Activated T-helper 1 cell treated with Interleukin-2 at 50 U/mL for 16 hours (primary cell): ENCODE measurements at places on chromosomes 5 and 9.

GRCh38 chr5:98259595-98259994 lies 513.9 kb upstream of the RGMB start:
- DNase-seq: no peak

- no peak for DNase-seq
These were observed at the start of gene PCDHGA12 for GRCh38 chr5:141430332-141431113. PCDHGA12 (plus strand) TSS chr5:141430507; CDS start chr5:141430760, 253 bp downstream.

DNA sequence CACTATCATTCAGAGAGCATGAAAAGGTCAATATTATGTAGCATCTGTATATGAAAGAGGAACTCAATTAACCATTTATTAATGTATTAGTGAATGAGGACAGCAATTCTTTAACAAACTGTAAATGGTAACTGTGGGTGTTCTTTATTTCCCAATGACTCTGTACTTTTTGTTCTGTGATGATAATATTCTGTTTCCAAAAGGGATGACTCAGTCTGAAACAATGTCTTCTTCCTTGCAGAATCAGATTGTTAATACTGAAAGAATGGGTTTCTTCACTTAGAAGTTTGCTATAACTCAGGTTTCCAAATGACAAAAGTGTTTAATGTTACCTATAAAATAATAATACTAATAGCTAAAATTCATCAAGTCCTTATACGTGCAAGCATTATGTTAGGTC lies 1518.7 kb upstream of the WWC1 start:
- no peak for DNase-seq

GRCh38 chr5:65418661-65419060 lies 63.1 kb downstream of the ADAMTS6 start:
- no peak for DNase-seq

GRCh38 chr5:69531406-69531801 lies 28.6 kb upstream of the GTF2H2C start:
- no peak for DNase-seq

- DNase-seq: no peak
These were observed 181.0 kb upstream of the NFIL3 start for GRCh38 chr9:91604451-91605179.

DNA sequence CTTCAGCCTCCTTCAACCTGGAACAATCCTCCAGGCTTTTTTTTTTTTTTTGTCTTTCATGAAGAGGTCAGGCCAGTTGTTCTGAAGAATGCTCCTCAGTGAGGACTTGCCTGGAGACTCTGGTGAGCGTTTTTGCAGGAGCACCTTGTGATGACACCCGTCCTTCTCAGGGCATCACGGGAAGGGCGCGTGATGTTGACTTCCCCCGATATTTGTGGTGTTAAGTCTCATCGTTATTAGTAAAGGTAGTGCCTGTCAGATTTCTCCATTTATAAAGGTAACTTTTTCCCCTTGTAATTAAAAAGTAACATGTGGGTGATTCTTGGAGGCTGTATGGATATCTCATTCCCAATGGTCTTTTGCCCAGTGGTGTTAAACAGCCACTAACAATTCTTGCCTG lies 11.1 kb upstream of the PSMB7 start:
- DNase-seq: no peak

GRCh38 chr9:88945636-88946333 lies 45.5 kb upstream of the S1PR3 start:
- DNase-seq: no peak

DNA sequence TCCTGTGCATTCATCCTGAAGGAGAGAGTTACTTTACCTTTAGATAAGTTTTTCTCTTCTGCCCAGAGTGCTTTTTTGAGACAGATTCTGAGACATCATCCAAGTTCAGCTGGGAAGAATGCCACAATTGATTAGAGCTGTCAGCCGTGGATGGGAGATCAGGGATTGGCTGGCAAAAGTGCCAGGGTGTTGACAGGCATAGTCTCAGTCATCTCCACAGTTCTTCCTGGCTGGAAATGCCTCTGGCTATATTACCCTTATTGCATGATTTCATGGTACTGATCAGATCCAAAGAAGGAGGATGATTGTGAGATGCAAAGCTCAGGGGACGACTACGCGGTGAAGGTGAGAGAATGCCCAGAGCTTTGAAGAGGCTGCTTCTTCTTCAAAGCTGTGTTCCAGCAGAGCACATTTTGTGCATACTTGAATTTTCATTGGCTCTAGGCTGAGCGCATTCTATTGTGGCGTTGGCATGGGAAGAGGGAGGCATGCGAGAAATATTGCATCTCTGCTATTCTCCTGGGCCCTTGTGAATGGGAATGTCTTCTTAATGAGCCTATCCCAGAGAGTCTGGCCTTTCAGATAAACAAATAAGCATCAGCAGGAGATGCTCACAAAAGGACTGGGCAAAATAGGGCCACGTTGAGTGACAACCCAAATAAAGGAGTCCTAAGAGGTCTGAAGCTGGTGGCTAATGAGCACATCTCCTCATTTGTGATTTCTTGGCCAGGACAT lies 82.1 kb downstream of the GRIA1 start:
- no peak for DNase-seq

DNA sequence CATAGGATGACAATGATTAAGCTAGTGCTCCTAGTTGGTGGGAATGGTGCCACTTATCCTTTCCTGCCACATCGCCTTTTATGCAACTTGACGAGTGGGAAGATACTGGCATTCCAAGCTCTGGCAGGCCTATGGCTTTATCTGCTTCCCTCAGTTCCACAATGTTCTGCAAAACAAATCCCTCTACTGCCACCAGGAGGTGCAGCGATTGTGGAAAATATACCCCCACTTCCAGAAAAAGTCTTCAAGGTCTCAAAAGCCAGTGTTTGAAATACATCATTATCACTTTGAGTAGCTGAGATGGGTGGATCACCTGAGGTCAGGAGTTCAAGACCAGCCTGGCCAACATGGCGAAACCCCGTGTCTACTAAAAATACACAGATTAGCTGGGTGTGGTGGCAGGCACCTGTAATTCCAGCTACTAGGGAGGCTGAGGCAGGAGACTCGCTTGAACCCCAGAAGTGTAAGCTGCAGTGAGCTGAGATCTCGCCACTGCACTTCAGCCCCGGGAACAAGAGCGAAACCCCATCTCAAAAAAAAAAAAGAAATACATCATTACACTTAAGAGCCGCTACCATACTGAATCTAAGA lies 3.4 kb downstream of the CLINT1 start:
- DNase-seq: no peak

- no peak for DNase-seq
These were observed 95.3 kb upstream of the ITGA2 start for GRCh38 chr5:52893863-52894262.

GRCh38 chr5:99386406-99387077 lies 457.7 kb upstream of the CHD1 start:
- no peak for DNase-seq

DNA sequence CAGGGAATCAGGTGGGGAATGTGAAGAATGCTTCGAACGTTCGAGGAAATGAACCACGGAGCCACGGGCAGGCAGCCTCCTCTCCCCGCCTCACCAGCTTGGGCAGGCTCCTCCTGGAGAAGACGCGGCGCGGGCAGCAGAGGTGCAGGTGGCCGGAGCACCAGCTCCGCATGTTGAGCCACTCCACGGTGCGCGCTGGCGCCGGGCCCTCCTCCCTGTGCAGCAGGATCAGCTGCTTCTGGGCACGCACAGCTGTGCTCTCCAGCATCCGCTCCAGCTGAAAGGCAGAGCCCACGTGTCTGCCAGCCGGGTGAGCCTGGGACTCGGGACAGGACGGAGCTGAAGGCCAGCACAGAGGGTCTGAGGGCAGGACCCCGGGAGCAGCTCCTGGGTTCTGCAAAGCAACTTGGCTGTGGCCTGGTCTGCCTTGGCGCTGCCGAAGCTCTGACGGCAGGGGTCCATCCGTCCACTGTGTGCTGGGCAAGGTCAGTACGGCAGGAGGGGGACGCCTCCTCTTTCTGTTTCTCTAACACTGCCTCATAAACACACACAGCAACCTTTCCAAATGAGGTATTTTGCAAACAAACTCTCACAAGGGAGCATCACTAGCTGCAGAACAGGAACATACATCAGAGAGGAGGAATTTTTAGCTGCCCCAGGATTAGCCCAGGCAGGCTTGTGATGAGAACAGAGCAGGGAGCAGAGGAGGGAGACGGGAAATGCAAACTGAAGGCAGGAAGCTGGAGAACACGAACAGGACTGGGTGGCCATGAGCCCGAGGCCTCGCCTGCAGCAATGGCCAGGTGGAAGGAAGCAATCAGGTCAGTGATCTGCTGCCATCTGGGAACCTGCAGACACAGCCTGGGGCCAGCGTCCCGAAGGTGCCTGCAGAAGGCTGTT lies 20.1 kb upstream of the NSMF start:
- no peak for DNase-seq

- DNase-seq: no peak
These were observed 4.6 kb downstream of the TGFBR1 start for GRCh38 chr9:99109522-99109921.

DNA sequence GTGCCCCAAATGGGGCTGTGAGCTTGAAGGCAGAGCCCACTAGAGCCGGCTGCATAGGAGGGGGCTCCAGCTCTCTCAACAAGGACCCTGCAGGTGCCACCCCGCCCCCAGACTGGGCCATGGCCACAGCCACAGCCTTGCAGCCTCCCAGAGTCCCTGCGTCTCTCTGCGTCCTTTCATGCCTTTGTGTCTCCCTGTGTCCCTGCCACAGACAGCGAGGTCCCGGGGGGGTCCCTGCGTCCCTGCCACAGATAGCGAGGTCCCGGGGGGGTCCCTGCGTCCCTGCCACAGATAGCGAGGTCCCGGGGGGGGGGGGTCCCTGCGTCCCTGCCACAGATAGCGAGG lies 6.3 kb downstream of the NOXA1 start:
- DNase-seq: no peak

GRCh38 chr9:114184071-114184470 lies 28.7 kb downstream of the COL27A1 start:
- DNase-seq: no peak

GRCh38 chr5:7869474-7870136 lies 657 bp downstream of the MTRR start:
- no peak for DNase-seq

- DNase-seq: no peak
These were observed 172.2 kb downstream of the CDC42SE2 start for GRCh38 chr5:131436081-131436480.

GRCh38 chr9:102650896-102651295 lies 344.2 kb upstream of the CYLC2 start:
- DNase-seq: no peak

- no peak for DNase-seq
These were observed 140.3 kb upstream of the CHD1 start for GRCh38 chr5:99068944-99069650.

DNA sequence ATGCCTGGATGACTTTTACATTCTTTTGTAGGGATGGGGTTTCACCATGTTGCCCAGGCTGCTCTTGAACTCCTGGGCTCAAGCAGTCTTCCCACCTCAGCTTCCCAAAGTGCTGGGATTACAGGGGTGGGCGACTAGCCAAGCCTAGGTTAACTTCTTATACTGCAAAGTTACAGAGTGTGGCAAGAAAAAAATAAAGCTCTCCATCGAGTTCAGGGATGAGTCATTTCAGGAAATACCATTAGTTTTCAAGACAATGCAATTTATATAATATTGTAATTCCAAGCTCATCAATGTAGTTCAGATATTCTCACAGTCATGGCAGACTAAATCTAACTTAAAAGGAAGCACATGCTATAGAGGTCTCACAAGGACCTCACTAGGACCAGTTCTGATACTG lies 11.5 kb upstream of the ABO start:
- DNase-seq: no peak
